ENCODE measurements at places on chromosomes 16 and 17. TPM values are rescaled to one million over a fixed set of nuclear protein-coding genes. Genes with fewer than 3 reads are reported as not detected.

The TMEM235 gene
- polyA plus RNA-seq = not detected

The CX3CL1 gene
- 58.6 TPM for polyA plus RNA-seq

The KRTAP4-3 gene
- not detected for polyA plus RNA-seq

The QPRT gene
- 9.6 TPM for polyA plus RNA-seq

The DYNLL2 gene
- 27.9 TPM for polyA plus RNA-seq
